ENCODE measurements at places on chromosomes 1 and 21.
A peak's percentile ranks its signal among the peaks of the same experiment; 100 is the strongest.

DNA sequence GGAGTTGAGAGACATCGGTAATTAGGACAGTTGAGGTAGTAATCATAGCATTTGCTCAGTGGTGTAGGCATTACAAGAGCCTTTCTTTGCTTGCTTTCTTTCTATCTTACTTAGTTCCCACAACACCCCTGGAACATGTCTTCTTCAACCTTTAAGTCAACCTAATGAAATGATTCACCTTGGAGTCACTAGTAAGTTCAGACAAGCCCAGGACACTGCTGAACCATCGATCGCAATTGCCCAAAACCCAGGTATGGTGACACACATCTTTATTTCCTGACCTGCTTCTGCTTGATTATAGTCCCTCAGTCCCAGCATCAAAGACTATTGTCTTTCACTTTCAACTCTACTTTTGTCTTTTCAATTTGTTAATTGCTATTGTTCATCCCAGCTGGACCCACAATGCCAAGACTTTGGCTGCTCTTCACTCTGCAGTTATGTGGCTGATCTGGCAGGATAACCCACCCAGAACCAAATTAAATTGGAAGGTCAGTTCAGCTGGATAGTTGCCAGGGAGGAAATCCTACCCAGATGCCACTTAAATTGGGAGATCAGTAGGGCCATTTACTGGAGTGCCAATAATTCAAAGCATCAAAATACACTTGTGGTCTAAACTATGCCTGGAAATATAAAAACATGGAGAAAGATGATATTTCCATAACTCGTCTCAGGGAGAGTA, 272.9 kb downstream of the RWDD3 start:
- no peak for DNase-seq

GRCh38 chr1:212974711-212975110, 24.4 kb downstream of the VASH2 start:
- no peak for DNase-seq

DNA sequence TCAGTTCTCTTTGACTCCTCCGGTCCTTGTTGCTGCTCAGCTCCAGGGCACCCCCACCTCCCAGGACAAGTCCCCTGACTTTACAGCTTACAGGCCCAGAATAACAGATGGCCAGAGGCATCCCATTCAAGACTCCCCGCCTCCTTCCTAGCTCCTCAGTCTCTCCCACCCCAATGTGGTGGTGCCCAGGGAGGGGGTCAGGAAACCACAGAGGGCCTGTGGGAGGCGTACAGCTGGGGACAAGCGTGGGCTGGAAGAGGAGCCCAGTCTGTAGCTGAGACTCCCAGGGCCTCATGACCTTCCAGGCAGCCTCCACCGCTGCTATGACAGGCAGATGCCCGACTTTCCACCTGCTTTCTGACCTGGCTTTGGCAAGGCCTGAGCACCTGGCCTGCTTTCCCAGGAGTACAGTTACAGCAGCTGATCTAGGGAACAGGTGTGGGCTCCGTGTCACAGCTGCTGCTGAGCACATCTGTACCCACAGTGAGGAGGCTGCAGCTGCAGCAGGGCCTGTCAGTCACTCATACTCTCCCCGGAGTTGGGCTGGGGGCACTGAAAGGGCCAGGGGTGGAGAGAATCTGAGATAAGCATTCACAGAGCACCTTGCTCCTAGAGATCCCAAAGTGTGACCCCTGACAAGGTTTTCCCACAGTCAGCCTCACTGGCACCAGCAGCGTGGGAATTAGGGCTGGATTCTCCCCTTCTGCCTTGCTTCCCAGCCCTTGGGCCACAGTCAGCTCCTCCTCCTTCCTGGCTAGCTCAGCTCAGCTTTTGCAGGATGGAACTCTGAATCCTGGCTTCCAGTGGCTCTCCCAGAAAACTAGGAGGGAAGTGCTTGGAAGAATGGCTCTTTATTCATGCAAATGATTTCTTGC, 7.1 kb upstream of the NAV1 start:
- DNase-seq = no peak

- DNase-seq = peak; percentile 53
Measured at GRCh38 chr1:27979151-27979858, 19.5 kb downstream of the XKR8 start.

- no peak for DNase-seq
Measured at GRCh38 chr1:162551969-162552683, 9.4 kb upstream of the UAP1 start.

- no peak for DNase-seq
Measured at GRCh38 chr1:223750730-223751570, 38.6 kb downstream of the CAPN2 start.

GRCh38 chr1:39214714-39214997, 10.2 kb downstream of the MACF1 start:
- DNase-seq = peak; percentile 39
